ENCODE measurements at places on chromosomes 7 and 10. TPM values are rescaled to one million over a fixed set of nuclear protein-coding genes. Genes with fewer than 3 reads are reported as not detected.

The DENND2A gene
- total RNA-seq = 4.8 TPM

The SNCG gene
- total RNA-seq = 13.0 TPM

The GPR15LG gene
- not detected for total RNA-seq

The PCLO gene
- total RNA-seq = 0.03 TPM

The OGDHL gene
- total RNA-seq = 0.26 TPM

The EPC1 gene
- 28.4 TPM for total RNA-seq

The SH2D4B gene
- 0.07 TPM for total RNA-seq

All from smooth muscle cell of the pulmonary artery (primary cell).